ENCODE measurements at places on chromosomes 7 and 10.

GRCh38 chr10:36188080-36188453, 546.0 kb upstream of the FZD8 start:
- DNase-seq = no peak

GRCh38 chr10:102280397-102281101, 35.2 kb downstream of the GBF1 start:
- no peak for DNase-seq

DNA sequence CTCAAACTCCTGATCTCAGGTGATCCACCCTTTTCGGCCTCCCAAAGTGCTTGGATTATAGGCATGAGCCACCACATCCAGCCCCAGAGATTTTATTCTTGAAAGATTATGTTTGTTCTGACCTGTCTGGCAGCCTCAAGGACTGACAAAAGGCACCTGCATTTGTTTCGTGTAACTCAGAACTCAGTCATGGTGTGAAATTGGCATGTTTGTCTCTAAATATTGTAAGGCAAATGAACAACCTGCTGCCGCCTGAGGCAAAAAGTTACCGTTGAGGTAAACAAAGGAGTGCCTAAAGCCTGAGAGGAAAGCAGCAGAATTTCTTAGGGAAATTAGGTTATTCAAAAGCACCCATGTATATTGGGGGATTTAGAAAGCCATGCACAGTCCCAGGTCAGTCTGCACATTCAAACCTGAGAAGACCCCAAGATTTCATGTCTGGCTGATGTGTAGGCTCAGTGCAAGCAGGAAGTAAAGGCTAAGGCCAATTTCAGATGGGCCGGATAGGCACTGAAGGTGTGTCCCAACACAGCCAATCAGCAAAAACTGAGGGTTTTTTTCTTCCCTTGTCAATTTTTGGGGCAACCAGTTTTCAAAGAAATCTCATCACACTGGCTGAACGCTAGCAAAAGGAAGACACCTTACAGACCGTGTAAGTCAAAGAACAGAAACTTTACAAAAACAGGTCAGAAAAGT, 33.3 kb upstream of the HHEX start:
- DNase-seq = no peak

DNA sequence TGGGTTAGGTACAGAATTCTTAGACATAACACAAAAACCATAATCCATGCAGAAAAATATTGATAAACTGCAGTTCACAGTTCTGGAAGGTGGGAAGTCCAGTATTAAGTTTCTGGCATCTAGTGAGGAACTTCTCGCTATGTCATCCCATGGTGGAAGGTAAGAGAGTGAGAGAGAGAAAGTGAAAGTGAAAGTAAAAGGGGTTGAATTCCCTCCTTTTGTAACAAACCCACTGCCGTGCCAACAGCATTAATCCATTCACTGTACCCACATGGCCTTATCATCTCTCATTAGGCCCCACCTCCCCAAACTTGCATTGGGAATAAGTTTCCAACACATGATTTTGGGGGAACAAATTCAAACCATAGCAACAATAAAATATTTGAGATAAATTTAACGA, 17.1 kb downstream of the ZNF485 start:
- DNase-seq = no peak

DNA sequence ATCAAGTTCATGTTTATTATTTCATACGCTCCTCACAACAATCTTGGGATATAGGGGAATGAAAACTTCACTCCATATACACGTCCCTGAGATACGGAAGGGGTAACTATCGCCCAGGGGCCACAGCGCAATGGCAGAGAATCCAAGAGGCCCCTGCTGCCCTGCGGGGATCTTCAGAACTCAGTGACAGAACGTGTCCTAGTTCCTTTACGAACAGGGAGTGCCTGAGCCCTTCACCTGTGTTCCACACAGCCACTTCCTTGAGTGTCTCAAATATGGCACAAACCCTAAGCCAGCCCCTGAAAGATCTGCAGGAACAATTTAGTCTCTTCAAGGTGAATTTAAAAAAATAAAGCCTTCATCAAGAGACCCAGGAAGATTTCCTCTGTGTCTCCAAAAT, 25.9 kb downstream of the LYZL1 start:
- DNase-seq = no peak

DNA sequence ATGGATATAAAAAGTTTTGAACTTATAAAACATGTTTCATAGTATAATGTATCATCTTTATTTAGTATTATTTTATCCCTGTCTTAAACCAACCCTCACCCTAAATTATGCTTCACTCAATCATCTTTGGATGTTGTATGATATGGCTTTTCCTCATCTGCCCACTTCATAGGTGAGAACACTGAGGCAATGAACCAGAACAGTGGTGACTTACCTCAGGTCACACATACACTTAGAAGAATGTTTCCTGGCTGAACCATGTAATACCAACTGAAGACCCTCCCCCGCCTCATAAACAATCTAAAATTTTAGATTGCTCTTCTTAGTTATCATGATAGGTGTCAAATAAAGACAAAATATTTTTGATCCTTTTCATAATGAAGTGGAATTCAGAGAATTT, 22.6 kb upstream of the STOX1 start:
- DNase-seq = no peak

- no peak for DNase-seq
Measured at GRCh38 chr7:95976369-95977060, 204.2 kb downstream of the DYNC1I1 start.

DNA sequence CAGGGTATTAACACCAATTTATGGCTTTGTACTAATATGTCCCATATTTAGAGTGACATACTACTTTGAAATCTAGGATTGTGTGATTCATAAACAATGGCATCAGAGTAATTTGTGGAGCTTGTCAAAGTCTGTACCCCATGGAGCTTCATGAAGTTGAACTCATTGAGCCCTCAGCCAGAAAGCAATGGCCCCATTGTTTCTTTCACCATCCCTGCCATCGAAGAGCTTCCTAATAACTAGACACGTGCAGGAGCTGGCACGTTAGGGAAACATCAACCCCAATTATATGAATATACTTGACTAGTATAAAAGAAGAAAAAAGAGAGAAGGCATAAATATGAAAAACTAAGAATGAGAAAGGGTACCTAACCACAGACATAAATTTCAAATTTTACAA, 206.6 kb downstream of the CXCL12 start:
- no peak for DNase-seq

DNA sequence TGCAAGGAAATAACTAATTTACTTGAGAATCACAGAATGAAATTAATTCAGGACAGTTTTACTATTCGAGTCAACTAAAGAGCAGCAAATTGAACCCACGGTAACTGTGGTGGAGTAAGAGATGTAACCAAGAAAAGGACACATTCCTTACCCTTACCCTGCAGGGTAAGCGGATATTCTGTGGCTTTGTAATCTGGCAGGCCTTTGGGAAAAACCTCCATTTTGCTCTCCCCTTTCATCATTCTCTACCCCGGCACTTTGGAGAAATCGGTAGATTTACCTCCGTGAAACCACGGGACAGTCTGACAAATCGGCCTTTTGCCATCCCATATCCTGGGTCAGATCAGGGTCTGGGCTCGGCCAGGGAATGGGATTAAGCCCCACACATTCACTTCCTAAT, 18.4 kb downstream of the RCC1L start:
- no peak for DNase-seq

GRCh38 chr7:116897661-116898060, 35.3 kb downstream of the CAPZA2 start:
- no peak for DNase-seq

GRCh38 chr10:113086282-113086681, 136.2 kb downstream of the TCF7L2 start:
- DNase-seq = no peak

DNA sequence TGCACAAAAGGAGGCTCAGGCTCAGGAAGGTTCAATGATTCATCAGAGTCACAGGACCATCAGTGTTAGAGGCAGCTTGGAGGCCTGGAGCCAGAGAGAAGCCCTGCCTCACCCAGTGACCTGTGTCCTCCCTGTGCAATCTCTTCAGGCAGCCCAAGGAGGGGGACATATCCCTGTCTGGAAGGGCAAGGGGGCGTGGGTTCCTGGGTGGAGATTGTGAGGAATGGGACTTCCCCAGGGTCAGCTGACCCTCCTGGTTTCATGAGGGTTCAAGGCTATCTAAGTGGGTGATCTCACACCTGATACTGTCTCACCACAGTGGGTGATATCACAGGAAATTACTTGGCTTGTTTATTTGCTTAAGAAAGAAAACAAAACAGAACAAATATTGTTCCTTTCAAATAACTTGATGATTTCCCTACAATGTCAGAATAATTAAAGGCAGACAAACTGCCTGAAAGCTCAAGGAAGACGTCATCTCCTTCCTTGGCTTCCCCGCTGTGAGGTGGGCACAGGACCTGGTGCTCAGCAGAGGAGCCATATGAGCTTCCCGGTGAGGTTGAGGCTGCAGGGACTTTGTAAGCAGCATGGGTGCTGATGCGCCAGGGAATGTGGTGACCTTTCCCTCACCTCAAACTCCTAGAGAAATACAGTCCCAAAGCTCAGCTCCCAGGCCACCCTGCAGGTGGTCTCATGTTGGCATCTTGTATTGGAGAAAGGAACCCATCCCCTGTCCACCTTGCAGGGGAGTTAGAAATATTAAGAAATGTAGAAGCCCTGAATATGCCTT, 763.2 kb downstream of the GRID1 start:
- no peak for DNase-seq

DNA sequence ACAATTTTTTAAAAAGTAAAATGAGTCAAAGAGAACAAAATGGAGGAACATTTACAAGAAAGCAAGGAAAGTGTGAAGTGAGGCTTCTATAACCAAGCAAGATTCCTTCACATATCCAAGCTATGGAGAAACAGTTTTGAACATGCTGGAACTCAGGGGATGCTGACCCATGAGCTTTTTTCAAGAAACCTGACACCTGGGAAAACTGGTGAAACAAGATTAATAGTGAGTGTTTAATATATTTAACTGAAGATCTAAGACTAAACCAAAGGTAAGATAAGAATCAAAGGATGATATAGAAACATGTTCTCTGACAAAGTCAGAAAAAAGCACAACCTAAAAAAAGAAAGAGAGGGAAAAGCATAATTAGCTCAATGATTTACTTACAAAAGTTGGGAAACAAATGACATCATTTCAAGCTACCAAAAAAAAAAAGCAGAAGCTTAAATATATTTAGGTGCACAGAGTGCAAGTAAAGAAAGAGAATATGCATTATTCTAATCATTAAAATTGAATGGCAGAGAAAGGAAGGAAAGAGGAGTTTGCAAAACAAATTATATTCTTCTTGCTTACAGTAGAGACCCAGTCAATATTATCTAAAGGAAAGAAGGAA, 24.9 kb downstream of the C7orf25 start:
- no peak for DNase-seq

DNA sequence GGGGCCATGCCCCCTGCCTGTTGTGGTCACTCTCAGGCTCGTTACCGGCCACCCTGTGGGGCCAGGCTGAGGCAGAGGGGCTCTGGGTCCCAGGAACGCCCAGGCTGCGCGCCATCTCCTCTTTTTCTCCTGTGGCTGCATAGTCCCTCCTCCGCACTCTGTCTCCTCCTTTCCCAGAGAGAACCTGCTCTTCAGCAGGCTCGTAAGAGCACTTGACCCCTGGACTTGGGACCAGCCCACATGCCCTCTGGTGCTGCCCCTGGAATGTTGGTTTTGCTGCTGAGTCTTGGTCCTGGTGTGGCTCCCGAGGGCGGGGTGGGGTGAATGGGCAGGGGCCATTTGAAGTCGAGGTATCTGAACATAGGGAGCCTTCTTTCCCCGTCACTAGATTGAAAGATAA, 6.6 kb upstream of the BHLHA15 start:
- no peak for DNase-seq

DNA sequence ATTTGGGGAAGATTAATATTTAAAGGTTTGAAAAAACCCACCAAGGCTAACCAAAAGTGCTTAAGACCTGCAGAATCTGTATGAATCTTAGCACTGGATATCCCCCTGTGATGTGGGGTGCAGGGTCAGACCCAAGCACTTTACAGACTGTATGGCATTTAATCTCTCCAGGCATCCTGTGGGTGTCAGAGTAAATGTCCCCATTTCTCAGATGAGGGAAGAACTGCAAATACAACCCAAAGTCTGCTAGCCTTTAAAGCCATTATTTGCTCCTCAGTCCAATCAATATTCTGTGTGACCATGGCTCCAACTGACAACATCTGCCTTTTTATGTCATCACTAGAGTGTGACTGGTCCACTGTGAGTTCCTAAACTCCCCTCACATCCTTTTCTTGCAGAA, 10.0 kb upstream of the MBL2 start:
- DNase-seq = no peak

- no peak for DNase-seq
Measured at GRCh38 chr10:86164960-86165630, 201.5 kb downstream of the GRID1 start.

GRCh38 chr7:121689749-121690148, 183.2 kb upstream of the PTPRZ1 start:
- no peak for DNase-seq

DNA sequence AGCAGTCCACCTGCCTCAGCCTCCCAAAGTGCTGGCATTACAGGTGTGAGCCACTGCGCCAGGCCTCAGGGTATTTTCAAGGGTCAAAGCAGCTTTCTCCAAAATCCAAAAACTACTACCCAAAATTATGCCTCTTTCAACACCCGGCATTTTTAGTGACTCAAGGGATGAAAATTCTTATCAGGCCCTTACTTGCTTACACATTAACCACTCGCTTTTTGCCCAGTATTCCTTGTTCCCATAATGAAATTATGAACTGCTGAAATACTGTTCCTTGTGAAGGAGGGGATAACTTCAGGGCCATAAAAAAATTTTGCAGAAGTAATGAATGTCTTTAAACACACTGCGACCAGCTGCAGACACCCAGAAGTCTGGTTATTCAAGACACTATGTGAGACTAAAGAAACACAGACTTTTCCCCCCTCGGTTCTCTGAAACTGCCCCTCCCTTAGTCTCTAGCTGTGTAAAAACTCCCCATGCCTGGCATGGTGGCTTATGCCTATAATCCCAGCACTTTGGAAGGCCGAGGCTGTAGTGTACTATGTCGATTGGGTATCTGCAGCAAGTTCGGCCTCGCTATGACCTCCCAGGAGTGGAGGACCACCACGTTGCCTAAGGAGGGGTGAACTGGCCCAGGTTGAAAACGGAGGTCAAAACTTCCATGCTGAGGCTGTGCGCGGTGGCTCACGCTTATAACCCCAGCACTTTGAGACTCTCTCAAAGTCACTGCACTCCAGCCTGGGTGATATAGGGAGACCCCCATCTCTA, 12.0 kb downstream of the FXYD4 start:
- no peak for DNase-seq

DNA sequence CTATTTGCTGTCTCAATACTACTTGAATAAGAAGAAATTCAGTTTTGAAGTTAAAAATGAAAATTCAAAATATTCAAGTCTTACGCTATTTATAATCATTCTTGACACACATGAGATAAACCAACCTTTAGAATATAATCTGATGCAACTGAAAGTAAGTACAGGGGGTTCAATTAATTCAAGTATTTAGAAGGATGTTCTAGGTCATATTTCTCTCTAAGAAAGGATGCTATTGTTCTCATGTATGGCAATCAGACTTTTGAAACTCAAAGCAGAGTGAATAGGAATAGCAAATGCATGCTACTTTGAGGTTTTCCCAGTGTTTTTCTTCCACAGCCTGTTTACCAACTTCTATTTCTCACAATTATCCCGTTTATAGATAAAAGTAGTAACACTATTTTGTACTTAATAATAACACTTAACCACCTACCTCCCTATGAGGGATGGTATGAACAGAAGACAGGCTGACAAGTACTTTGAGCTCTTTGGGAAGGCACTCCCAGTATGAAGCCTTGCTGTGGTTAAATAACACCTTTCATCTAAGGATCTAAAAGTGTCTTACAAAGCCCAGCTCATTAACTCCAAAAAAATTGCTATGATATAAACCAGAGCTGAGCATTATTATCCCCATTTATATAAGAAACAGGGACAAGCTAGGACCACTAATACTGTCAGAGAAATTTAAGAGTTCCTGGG, 18.0 kb upstream of the SPOCK2 start:
- DNase-seq = no peak

All from stimulated activated CD8-positive, alpha-beta memory T cell treated with anti-CD3 and anti-CD28 coated beads, Interleukin-12 subunit alpha, Interleukin-12 subunit beta, amount 100 ng/mL, for 4 hours (primary cell).